ENCODE measurements at places on chromosomes 1 and 21. TPM values are rescaled to one million over a fixed set of nuclear protein-coding genes. Genes with fewer than 3 reads are reported as not detected.

Gene MFAP2
- 33.3 TPM for total RNA-seq

Gene VSIG8
- not detected for total RNA-seq

DNA sequence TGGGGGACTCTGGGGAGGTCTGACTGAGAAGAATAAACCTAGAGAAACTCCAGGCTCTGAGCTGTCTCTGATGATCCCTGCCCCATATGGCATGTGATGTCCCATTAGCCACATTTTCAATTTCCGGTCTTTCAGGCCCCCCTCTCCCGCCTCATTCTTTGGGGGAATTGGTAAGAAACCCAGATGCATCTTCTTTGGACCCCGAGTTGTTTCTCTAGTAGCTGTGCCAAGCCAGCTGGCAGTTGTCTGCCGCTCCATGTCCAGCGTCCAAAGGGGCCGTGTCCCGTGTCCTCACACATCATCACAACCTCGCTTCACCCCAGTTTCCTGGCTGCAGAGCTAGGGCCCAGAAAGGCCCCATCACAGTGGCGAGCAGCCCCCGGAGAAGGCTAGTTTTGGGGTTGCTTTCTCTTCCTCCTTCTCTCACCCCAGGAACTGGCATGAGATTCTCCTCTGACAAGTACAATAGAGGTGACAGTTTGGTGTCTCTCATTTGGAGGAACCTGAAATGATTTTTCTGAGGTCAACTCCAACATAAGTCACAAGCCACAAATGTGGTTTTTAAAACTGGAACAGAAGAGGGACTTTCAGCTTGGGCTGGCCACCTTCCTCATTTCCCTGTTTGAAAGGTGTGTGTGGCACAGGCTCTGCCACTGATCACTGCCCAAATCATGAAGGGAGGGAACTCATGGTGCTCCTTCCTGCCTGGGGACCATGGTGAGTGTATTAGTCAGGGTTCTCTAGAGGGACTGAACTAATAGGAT is 6.4 kb upstream of the GPR157 start:
- no peak for DNase-seq

Gene GPATCH3
- total RNA-seq: 6.4 TPM

DNA sequence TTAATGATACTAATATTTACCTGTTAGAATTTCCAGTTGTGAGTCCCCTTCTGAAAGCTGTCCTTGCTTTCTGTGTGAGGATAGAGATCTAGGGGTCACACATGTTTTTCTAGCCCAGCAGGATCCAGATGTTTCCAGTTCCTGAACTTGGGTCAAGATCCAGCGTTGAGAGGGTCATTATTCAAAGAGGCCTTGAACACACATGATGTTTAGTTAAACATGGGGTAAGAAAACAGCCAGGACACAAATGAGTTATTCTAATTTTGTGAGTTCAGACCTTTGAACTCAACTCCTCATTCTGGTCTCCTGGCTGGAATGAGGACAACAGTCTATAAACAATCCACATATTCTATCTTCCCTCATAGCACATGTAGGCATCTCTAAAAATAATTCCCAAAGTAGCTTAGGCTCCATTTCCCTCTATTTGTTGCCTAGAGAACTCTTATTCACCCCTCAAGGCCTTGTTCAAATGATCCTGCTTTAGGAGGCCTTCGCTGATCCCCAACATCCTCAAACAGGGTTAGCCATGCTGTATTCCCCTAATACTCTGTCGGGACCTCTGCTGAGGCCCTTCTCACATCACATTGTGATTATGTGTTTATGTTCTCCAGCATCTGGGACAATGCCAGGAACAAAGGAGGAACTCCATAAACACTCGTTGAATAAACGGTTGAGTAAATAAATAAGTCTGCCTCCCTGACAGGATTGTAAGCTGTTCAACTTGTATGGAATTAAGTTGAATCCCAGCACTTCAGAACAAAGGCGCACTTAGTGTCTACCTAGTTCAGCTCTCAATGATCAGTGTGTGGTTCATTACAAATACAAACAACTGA is 15.0 kb upstream of the KCNN3 start:
- no peak for DNase-seq

- DNase-seq: no peak
These were observed 1028.8 kb downstream of the ADGRL2 start for GRCh38 chr1:82829527-82829926.

DNA sequence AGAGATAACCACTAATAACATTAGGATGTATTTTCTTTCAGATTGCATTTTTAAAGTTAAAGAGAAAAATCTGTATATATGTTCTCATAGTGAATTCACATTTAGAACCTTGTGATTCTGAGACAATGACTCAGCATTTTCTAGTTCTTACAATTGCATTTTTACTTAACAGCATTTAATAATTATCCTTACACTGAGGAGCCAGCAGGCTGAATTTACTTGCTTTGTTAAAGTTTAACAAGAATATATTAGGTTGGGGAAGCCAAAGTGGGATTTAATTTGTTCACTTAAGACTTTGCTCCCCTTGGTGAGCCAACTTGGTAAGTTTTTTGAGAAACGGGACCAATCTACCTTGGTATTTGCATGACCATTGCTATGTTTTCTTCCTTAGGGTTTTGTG is 4.5 kb downstream of the PATJ start:
- no peak for DNase-seq

GRCh38 chr1:214251354-214251753 is 29.6 kb upstream of the SMYD2 start:
- DNase-seq: no peak

Gene TMEM39B
- total RNA-seq: 4.2 TPM

- no peak for DNase-seq
These were observed 5.7 kb downstream of the GPR88 start for GRCh38 chr1:100543640-100544039.

- no peak for DNase-seq
These were observed 922.1 kb downstream of the AMY1C start for GRCh38 chr1:104671684-104672353.

Gene C1orf210
- 0.90 TPM for total RNA-seq

Data from urinary bladder (tissue), 4 donors.